ENCODE measurements at places on chromosomes 5 and 9.

DNA sequence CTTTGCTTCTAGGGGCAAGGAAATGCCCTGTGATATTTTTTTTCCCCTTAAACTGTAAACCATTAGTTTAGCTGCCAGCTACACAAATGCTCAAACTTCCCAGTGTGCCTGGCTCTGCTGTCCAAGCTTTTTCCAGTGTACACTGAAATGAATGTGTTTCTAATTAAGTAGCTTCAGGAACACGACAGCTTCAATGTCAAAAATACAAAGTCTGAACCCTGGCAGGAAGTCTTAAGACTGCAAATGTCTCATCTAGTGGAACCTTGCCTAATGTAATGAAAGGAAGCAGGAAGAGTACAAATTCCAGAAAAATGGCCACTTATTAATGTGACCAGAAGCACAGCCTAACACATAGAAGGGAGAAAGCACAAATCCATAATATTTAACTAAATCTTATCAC lies 255.2 kb downstream of the CRB2 start:
- no peak for DNase-seq

DNA sequence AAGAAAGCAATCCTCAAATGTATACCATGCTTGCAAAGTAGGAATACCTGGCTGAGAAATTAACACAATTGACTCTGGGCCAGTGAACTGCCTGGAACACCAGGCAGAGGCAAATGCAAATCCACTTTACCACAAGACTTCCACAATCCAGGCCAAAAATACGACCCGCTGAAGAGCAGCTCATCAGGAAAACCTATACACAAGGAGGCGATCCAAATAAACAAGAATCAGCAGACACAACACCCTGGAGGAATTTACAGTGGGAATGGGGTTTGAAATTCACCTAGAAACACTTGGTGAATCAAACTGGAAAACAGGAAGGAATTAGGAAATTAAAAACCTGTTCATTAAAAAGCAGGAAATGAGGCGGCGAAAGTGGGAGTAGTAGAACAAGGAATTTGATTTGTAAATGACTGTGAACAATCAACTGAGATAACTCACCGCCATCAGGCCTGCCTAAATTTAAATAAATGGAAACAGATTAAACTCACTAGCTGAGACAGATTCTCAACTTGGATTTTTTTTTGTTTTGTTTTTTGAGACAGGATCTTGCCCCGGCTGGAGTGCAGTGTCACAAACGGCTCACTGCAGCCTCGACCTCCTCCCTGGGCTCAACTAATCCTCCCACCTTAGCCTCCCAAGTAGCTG lies 15.9 kb downstream of the CMBL start:
- DNase-seq, result no peak

DNA sequence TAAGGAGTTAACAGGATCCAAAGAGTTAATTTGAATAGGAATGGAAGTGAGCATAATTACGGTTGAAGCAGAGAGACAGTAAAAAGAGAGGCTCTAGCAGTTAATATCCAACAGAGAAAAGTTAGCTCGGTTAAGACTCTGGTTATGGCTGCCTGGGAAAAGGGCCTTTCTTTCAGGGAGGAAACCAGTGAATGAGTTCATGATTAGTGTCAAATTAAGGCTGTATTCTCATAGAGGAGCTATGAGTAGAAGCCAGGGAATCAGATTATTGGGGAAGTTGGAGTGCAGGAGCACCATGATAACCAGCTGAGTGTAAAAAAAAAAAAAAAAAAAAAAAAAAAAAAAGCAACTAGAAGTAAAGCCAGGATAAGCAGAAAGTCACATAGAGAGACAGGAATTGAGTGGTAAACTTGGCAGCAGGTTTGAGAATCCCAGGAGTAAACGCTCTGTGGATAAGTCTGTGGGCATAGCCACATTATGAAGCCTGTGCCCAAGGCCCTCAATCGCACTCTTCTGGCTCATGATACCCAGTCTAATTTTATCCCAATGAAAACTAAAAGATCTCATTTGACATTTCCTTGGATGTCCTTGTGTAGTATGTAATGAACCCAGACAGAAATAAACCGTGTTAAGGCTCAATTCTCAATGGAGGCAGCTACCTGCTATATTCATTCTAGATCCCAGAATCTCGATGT lies 372.6 kb upstream of the MPDZ start:
- no peak for DNase-seq

- DNase-seq, result no peak
These were observed 64.9 kb upstream of the OSMR start for GRCh38 chr5:38780945-38781344.

GRCh38 chr9:87850391-87850790 lies 32.3 kb upstream of the SPATA31E1 start:
- DNase-seq, result no peak

DNA sequence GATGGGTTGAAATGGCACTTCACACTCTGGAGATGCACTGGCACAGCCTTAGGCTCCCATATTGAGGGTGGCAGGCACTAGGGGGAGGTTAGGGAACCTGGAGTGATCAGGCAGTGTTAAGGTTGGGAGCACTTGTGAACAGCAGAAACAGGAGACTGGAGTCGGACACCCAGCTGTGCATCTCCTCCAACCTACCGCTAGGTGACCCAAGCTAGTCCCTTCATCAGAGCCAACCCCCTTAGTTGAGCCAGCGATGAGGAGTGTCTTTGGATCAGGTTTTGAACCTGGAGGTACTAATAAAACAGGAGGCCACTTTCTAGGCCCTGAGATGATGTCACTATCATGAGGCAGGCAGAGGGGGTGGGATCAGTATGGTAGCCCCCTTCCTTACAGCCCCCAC lies 1.7 kb downstream of the ACTL7B start:
- DNase-seq, result no peak

GRCh38 chr5:154396128-154396527 lies 49.7 kb upstream of the SAP30L start:
- DNase-seq, result no peak

DNA sequence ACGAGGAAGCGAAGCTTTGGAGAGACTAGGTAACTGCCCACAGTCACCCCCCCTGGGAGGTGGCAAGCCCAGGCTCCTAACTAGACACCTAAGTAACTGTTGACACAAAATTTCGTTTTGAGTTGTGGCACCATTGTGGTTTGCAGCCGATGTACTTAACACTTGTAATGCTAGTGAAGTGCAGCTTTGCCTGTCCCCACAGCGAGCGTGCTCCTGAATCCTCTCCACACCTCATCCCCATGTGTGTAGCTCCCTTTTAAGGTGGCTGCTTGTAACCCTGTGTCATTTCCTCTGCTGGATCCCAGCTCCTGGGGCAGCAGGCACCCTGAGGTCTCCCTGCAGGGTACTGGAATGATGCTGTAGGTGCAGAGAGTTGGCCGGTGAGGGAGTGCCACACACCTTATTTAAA lies 114.9 kb downstream of the TRIO start:
- DNase-seq, result no peak

DNA sequence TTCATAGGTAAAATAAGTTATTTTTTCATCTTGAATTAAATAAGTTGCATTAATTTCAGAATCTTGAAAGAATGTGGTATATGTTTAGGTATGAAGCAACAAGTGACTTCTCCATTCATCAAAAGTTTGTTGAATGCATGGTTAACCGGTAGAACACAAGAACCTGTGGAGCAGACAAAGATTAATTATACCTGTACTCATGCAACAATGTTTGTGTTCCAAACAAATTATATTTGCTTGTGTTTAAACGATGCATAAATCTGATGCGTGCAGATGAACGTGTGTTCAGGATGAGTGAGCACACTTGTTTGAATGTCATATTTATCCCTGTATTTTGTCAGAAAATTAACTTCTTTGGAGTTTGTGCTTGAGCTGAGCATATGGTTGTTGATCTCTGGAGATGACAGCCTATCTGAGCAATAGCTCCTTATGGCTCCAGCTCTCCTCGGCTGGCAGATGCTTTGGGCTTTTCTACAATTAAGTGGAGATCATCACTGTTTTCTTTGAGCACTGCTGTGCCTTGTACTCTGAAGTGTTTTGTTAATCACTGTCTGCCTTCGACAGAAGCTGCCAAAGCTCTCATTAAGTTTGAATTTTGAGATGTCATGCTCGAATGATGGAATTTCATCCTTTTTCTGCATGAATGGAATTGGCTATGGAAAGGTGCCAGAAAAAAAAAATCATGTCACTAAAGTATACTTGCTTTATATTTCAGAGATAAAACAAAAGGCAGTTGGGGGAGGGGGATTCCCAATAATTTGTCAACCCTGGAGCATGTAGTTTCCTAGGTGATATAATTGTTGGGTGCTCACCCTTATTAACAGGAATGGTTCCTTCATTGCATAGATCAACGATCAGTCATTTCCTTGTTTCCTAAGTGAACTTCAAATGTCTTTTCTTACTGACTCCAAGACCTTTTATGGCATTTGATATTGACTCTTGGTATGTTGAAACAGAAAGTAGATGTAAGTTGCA lies 502.5 kb upstream of the ARRDC3 start:
- DNase-seq, result no peak

DNA sequence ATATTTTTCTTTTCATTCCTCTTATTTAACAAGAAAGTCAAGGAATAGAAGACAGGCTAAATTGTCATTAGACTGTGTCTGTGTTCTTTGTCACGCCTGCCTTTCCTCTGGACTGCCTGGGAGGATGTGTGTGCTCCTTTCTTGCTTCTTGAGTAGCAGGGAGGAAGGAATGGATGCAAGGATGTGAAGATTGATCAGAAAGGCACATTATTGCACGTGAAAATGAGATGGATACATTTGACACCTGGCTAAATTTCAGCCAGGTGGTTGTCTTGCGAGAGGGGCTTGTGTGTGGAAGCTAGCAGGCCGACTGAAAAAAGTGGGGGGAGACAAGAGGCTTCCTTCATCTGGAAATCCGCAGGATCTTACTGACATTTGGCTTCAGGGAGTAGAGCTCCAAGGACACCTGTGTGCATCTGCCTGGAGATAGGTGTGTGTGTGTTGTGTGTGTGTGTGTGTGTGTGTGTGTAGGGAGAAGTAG lies 200.1 kb downstream of the MEF2C start:
- no peak for DNase-seq

GRCh38 chr5:176822041-176822792 lies 11.9 kb downstream of the UNC5A start:
- DNase-seq, result no peak

- no peak for DNase-seq
These were observed 63.8 kb upstream of the ANKH start for GRCh38 chr5:14935341-14935740.

- no peak for DNase-seq
These were observed 44.7 kb downstream of the FAM240B start for GRCh38 chr9:38675211-38675610.

GRCh38 chr5:154505567-154505966 lies 27.5 kb upstream of the HAND1 start:
- DNase-seq, result peak; percentile 48

DNA sequence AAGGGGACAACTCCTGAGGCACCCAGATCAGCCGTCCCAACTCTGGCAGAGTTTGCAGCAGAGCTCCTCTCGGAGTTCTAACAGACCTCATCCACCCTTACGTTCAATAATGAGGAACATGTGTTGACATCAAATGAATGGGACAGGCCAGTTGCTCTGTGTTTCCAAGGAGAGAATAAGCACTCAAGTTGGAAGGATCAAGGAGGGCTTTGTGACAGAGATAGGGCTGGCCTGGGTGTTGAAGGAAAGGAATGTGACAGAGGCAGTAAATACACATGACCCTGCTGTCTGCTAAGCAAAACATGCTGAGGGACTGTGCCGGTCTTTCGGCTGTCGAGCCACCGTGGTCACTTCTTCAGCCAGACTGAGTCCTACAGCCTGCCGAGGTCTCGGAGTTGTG lies 48.2 kb downstream of the GPR107 start:
- no peak for DNase-seq

DNA sequence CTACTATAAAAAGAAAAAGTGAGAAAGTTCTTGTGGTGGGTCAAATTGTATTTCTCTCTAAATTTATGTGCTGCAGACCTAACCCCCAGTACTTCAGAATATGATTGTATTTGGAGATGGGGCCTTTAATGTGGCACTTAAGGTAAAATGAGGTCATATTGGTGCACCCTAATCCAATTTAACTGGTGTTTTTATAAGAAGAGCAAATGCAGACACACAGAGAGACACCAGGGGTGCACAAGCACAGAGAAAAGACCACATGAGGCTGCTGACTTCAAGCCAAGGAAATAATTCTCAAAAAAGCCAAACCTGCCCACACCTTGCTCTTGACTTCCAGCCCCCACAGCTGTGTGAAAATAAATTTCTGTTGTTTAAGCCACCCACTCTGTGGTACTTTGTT lies 80.2 kb upstream of the HTR4 start:
- no peak for DNase-seq

DNA sequence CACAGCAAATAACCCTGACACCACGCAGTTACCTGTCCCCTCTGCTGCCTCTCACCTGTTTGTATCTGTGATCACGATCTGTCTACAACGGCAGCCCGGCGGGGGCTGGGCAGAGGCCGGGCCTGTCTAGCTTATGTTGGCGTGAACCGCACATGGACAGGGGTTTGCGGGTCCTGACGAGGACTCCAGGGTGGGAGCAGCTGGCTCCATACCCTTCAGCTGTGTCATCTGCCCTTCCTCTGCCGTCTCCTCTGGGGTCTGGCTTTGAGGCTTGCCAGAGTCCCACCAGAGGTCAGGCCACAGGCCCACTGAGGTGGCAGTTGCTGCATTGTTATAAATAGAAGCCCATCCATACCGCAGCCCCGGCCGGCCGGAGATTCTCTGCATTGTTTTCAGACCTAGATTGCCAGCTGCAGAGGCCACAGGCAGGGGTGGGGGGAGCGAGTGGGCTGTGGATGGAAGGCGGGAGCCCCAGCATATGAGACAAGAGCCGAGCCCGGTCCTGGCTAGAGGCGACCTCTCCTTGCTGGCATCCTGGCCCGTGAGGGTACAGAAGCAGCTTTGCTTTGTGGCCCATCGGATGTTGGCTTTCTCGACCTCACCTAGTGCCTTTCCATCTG lies 37.8 kb downstream of the FAM78A start:
- no peak for DNase-seq

DNA sequence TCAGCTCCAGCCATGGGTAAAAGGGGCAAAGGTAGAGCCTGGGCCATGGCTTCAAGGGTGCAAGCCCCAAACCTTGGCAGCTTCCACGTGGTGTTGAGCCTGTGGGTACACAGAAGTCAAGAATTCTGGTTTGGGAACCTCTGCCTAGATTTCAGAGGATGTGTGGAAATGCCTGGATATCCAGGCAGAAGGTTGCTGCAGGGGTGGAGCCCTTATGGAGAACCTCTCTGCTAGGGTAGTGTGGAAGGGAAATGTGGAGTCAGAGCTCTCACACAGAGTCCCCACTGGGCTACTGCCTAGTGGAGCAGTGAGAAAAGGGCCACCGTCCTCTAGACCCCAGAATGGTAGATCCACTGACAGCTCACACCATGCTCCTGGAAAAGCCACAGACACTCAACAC lies 117.1 kb downstream of the NREP start:
- DNase-seq, result no peak

GRCh38 chr5:133494232-133494922 lies 118.0 kb downstream of the FSTL4 start:
- DNase-seq, result no peak

DNA sequence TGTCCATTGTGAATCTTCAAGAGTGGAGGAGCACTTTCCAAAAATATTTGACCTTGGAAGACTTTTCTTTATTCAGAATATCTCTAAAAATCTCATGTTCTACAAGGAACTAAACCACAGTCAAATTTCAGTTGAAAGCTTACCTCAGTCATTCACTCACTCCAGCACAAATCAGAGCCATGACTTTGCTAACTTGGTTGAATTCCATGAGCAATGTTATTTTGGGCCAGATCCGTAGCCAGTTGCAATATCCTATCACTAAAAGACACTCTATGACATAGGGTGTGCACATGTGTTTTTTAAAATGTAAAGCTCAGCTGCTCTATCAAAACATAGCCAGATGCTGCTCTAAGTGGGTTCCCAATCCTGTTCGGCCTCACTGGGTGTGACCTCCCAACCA lies 156.1 kb upstream of the ANKRD55 start:
- DNase-seq, result no peak

GRCh38 chr5:121668635-121669034 lies 183.0 kb upstream of the FTMT start:
- no peak for DNase-seq
